Stimulated activated CD4-positive, alpha-beta T cell treated with anti-CD3 and anti-CD28 coated beads, Interleukin-1b, Interleukin-23, amount 100 ng/mL, for 48 hours (primary cell): ENCODE measurements at places on chromosomes 2 and 18.

- DNase-seq, result no peak
Measured at GRCh38 chr2:106096299-106097037, 97.6 kb downstream of the UXS1 start.

DNA sequence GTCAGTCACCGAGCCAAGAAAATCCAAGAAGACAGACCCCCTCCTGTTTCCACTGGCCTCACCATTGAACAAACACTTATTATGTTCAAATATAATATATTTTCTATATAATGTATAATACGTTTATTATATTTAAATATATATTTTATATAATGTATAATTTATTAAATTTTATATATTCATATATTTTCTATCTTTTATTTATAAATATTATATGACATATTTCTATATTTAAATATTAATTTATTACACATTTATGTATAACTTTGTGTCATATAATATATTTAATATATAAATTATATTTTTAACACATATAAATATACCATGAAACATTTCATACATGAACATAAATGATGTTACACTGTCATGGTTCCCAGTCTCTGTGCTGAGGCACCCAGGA is 60.9 kb upstream of the RMDN2 start:
- no peak for DNase-seq

- no peak for DNase-seq
Measured at GRCh38 chr2:166332106-166332505, 43.6 kb downstream of the SCN9A start.

- DNase-seq, result no peak
Measured at GRCh38 chr2:231924889-231925275, 1.3 kb downstream of the NPPC start.

DNA sequence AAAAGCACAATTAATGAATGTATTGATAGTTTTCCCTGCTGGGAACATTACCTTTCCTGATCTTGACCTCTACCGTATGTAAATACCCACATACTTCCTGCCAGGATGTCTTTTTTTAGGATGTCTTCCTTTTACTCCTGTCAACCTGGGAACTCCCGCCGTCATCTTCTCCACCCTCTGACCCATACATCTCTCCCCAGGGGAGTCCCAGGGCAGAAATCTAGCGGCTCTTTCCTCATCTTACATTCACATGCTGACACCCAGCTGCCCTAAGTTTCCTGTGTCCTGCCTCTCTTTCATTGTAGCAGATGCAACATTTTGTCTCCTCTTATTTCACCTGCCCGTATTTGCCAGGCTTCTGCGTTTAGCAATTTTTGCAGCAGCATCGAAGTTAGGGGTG is 107.8 kb downstream of the CRIM1 start:
- no peak for DNase-seq

DNA sequence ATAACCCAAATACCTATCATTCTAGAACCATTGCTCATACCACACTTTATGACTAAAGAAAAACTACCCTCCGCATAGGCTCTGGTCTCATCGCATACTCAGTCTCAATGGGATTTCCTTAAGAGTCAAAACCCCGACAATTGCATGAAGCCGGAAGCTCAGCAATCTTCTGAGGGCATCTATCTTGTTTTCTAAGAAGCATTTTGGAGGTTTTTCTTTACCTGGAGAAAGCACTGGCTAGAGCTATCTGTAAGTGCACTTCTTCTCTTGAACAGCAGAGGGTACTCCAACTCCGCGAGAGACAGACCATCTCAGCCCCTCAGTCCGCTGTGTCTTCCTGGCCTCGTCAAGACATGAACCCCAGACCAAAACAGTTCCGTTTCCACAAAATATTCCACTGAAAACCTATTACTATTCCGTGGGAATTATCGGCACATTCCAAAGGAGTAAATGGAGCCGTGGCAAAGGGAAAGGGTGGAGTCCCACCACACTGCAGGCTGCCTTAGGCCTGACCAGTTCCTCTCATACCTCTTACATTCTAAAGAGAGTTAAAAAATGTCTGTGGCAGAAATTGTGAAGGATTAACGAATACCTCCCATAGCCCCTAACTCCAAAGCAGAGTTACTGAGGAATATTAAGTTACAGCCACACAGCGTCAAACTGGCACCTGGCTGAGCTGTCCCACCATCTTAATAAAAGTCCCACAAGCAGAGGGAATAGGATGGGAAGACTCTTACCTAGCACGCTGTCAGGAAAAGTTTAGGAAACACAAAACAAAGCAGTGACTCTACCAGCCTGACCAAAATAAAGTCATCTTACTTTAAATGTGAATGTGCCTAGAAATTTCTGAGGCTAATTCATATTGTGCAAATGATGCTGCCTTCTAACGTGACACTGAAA is 325.6 kb upstream of the VRK2 start:
- peak; percentile 10 for DNase-seq

DNA sequence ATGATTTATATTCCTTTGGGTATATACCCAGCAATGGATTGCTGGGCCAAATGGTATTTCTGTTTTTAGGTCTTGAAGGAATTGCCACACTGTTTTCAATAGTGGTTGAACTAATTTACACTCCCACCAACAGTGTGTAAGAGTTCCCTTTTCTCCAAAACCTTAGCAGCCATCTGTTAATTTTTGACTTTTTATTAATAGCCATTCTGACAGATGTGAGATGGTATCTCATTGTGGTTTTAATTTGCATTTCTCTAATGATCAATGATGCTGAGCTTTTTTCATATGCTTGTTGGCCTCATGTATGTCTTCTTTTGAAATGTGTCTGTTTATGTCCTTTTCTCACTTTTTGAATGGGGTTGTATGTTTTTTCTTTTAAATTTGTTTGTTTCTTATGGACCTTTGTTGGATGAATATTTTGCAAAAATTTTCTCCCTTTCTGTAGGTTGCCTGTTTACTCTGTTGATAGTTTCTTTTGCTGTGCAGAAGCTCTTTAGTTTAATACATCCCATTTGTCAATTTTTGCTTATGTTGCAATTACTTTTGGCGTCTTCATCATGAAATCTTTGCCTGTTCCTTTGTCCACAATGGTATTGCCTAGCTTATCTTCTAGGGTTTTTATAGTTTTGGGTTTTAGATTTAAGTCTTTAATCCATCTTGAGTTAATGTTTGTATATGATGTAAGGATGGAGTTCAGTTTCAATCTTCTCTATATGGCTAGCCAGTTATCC is 119.7 kb upstream of the XIRP2 start:
- DNase-seq, result no peak

GRCh38 chr2:65032019-65032975 is 23.9 kb upstream of the CEP68 start:
- DNase-seq, result no peak
